Stimulated activated CD8-positive, alpha-beta memory T cell treated with anti-CD3 and anti-CD28 coated beads, Interleukin-4, amount 100 ng/mL, for 1 hour (primary cell): ENCODE measurements at places on chromosomes 6 and 20.

DNA sequence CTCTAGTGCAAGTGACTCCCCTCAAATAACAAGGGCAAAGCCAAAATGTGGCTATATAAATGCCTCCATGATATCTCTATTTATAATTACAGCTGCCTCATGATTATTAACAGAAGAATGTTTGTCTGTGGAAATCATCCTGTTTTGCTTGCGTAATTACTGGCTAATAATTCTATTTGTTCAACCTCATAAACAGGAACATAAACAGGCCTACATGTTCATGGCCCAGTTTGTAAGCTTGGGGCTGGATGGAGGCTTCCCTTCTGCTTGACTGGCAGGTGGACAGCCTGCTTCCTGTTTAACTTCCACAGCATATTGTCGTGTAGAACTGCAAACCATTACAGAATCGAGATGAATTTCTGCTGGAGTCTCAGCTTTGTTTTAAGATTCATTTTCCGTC, 766.0 kb upstream of the MAP3K7 start:
- no peak for DNase-seq

DNA sequence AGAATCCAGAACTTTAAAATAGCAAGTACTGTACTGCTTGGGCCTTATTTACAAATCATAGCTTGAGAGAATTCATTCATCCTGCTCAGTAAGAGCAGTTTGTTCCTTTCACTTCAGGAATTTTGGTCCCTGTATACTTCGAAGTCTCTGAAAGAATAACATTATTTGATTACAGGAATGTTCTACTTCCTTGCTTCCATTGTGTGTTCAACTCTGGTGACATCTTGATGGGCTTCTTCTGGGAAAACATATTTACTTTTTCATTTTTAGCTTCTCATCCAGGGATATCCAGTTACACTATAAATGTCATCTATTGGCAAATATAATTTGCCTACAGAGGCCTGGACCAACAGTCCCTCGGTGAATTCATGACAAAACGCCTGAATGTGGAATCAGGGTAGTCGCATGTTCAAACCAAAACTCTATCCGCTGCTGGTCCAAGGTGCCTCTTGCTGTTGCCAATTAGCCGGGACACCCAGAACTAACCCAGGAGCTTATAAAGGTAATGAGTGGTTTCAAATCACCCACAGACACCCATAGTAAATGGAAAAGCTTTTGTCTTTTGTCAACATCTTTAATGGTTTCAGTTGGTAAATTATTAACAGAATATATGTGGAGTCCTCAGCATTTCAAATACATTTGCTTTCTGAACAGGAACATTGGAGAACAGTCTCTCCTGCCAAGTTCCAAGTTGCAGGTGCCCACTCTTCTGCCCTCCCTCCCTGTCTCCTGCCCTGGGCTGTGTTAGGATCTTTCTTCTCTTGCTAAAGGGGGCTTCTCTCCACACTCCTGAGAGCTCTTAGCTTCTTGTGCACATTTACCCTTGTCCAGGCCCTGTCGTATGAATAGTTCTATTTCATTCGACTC, 162.5 kb upstream of the CITED2 start:
- no peak for DNase-seq

GRCh38 chr6:152783217-152783878, 32.8 kb downstream of the VIP start:
- no peak for DNase-seq

GRCh38 chr6:37085198-37085597, 79.7 kb downstream of the FGD2 start:
- DNase-seq, result no peak

GRCh38 chr6:135163440-135163738, 17.7 kb upstream of the MYB start:
- no peak for DNase-seq

DNA sequence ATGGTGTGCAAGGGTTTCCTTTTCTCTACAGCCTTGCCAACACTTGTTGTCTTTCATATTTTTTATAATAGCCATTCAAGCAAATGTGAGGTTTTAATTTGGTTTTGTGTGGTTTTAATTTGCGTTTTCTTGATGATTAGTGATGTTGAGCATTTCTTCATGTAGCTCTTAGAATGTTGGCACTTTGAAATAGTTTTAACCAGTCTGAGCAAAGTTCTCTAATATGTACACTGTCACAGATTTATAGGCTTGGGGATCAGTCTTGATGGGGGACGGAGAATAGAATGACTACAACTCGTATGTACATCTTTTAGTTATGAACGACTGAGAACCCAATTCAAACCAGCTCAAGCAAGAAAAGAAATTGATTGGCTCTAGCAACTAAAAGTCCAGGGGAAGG, 1003.1 kb downstream of the KIF16B start:
- DNase-seq, result no peak

GRCh38 chr6:157607317-157608109, 215.5 kb upstream of the SNX9 start:
- no peak for DNase-seq

DNA sequence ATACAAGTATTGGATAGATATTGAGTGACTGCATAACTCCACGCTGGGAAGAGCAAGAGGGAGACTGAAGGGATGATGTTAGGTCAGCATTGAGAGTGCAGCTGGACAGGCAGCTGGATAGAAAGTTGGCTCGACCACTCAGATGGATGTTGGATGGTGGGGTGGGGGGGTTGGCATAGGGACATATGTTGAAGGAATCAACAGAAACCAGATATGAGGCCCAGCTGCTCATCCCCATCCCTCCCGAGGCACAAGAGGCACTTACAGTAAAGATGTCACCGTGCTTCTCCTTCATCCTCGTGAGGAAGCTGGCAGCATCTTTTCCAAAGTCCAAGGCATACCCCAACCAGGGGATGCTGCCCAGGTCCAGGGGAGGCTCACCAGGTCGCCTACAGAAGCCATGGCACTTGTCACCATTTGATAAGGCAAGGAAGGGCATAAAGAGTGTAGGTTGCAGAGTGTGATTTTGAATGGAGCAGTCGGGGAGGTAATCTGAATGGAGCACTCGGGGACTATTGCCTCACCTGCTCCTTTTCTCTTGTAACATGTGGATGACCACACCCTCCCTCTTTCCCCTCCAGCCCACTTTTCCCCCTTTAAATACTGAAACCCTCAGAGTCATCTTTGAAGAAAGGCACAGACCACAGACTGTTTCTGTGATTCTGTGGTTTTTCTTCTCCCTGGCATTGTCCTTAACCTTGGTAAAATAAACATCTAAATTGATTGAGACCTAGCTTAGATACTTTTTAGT, 18.0 kb downstream of the PTGIS start:
- DNase-seq, result no peak

GRCh38 chr6:105487040-105487790, 84.3 kb upstream of the PREP start:
- no peak for DNase-seq

- DNase-seq, result no peak
These were observed at the start of gene ETV7 for GRCh38 chr6:36387440-36388303. Gene ETV7, minus strand, starts transcription at chr6:36387669. Its CDS starts 128 bp downstream, at chr6:36387541.

DNA sequence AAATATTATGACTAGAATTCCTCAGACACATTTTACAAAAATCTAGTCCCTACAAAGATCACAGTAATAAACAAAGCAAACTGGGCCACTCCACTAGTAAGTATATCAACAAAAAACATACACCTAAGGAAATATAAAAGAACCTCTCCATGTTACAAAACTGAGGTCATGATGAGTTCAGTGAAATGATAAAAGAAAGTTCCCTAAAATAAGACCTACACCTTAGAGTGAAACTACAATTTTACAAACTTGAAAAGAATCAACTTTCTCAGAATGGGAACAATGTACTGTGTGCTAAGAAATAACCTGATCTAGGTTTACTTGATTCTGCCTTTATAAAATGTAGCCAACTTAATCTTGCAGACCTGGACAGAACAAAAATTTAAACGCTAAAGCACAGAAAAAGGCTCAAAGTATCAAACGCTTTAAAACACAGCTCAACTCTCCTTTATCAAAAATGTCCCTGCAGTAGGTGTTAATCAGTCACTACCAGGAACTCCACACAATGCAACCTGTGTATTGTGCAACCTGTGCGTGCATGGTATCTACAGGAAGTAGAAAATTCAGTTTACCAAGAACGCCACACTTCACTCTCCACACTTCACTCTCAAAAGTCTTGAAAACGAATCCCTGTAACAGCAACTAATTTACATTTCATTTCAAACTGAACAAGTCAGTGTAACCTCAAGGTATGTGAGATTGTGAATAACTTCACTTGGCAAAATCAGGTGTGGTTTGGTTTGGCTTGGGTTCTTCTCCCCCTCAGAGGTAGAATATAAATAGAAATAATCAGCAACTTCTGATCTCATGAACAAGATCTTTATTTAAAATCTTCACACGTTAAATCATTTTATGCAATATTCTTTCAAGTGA, 1.8 kb downstream of the RALGAPA2 start:
- no peak for DNase-seq

GRCh38 chr6:109892451-109893435, 85.4 kb upstream of the GPR6 start:
- DNase-seq, result no peak

GRCh38 chr6:3442431-3443220, 14.2 kb downstream of the SLC22A23 start:
- DNase-seq, result no peak

GRCh38 chr6:105678516-105678915, 275.6 kb upstream of the PREP start:
- DNase-seq, result no peak

DNA sequence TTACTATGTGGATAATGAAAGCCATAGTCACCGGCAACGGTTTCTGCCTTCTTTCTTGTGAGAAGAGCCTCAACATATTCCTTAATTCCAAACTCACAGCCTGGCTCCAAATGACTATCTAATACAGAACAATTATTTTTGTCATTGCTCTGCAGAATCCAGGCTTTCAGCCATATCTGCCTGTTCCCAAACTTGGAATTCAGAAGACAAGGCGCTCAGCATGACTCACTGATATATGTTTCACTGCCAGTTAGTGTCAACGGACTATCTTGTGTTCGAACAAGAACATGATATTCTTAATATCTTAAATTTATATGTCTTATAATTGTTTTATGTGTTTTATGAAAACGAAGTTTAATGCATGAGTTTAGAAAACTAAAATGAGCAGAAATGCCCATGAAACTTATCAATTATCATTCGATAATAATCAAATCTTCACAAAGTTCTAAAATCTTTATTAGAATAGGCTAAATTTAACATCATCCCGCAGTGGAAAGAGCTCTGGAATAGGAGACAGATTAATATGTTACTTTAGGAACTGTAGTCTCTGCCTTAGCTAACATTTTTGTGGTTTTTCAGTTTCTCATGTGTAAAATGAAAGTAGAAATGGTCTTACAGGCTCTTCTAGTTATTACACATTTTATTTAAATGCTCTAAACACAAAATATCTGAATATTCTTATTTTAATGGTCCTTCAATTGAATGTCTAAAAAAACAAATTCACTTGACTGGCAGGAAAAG, 669.3 kb upstream of the GJE1 start:
- no peak for DNase-seq

DNA sequence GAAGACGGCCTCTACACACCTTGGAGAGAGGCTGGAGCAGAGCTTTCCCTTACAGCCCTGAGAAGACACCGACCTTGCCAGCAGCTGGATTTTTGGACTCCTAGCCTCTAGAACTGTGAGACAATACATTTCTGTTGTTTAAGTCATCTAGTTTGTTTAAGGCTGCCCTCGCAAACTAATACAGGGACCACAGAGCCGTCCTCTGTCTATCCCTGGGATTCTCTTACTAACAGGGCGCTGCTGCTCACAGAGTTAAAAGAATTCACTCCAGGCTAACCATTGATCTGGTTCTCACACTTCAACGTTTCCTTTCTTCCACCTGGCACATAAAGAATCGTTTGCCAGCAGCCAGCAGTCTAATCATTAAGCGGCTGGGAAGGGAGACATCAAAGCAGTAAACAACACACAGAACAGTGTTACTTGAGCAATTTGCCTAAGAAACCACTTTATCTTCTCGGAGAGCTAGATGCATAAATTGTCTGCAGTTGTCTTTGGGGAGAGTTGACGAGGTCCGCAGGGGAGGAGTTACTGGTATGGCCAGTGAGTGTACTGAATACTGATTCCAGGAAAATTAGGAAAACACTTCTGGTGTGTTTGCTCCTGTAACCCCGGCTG, 103.5 kb upstream of the AKAP12 start:
- DNase-seq, result no peak

DNA sequence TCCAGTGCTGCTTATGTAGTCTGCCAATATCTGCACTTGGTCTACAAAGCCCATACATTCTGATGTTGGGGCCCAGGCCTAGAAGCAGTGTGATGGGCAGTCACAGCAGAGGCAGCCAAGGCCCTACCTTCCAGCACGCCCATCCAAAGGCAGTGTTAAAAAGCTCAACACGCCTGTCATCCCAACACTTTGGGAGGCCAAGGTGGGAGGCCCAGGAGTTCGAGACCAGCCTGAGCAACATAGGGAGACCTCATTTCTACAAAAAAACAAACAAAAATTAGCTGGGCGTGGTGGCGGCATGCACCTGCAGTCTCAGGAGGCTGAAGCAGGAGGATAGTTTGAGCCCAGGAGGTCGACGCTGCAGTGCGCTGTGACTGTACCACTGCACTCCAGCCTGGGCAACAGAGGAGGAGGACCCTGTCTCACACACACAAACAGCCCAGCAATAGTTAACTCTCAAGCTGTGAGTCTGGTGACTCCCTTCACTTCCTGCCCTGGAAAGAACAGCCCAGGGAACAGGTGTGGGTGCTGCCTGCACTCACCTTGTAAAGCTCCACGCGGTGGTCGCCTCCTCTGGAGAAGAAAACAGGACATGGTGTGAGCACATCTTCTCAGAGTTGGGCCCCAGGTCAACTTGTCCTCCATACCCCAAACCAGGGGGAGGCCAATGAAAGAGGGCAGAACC, 68.8 kb downstream of the PYGB start:
- no peak for DNase-seq

- DNase-seq, result no peak
These were observed 74.9 kb downstream of the NCOA3 start for GRCh38 chr20:47576516-47577033.

GRCh38 chr6:53792016-53792415, 2.8 kb upstream of the LRRC1 start:
- no peak for DNase-seq

DNA sequence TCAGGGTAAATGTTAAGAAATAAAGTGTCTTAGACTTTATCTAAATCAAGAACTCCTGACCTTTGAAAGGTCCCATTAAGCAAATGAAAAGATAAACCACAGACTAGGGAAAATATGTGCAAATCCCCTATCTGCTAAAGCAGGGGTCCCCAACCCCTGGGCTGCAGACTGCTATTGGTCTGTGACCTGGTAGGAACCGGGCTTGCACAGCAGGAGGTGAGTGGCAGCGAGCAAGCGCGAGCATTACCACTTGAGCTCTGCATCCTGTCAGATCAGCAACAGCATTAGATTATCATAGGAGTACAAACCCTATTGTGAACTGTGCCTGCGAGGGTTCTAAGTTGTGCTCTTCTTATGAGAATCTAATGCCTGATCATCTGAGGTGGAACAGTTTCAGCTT, 42.4 kb downstream of the LCA5 start:
- no peak for DNase-seq

- no peak for DNase-seq
These were observed 66.4 kb downstream of the PKHD1 start for GRCh38 chr6:52020945-52021570.

- no peak for DNase-seq
These were observed 109.7 kb downstream of the VEGFA start for GRCh38 chr6:43879722-43880121.

- DNase-seq, result no peak
These were observed 115.1 kb upstream of the JAG1 start for GRCh38 chr20:10788877-10789276.
